Fibroblast of lung (primary cell): ENCODE measurements at places on chromosomes 1 and 21. TPM values are rescaled to one million over a fixed set of nuclear protein-coding genes. Genes with fewer than 3 reads are reported as not detected.

DNA sequence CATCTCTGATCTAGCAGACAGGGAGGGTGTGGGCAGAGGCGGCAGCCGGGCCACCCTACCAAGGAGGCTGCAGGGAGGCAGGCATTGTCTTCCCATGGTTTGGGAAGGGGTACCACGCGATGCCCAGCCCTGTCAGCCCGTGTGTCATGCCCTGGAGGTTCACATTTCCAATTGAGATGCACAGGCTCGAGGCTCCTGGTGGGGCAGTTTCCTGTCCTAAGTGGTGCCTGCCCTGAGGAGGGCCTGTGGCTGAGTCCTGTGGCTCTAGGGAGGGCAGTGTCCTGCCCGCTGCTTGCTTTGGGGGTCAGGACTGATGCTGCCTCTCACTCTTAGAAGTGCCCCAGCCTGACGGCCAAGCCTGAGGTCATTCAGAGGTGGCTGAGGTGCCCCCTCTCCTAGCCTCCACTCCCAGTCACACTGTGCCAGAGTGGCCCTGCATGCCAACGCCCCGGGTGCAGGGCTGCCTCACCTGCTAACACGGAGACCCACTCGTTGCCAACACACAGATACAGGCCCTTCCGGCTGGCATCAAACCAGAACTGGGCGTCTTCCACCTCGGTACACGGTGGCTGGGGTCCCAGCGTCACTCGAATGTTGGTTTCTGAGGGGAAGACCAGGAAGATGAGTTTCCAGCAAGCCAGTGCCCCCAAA is 11.9 kb downstream of the KRTAP10-1 start:
- no peak for DNase-seq

The BEND5 gene
- 0.77 TPM in 1 of 2 replicates, not detected in the other for total RNA-seq

The TRABD2B gene
- total RNA-seq: under 0.01 TPM in 2 replicates

The SPRR2F gene
- not detected in 2 replicates for total RNA-seq

- DNase-seq: no peak
Measured at GRCh38 chr1:40664791-40665190, 691 bp downstream of the RIMS3 start.

- DNase-seq: no peak
Measured at GRCh38 chr1:167710836-167711235, 10.9 kb upstream of the MPZL1 start.

The RXFP4 gene
- total RNA-seq: not detected in 2 replicates

- DNase-seq: peak; percentile 81
Measured at GRCh38 chr1:44676484-44677200, 2.1 kb downstream of the ARMH1 start.

DNA sequence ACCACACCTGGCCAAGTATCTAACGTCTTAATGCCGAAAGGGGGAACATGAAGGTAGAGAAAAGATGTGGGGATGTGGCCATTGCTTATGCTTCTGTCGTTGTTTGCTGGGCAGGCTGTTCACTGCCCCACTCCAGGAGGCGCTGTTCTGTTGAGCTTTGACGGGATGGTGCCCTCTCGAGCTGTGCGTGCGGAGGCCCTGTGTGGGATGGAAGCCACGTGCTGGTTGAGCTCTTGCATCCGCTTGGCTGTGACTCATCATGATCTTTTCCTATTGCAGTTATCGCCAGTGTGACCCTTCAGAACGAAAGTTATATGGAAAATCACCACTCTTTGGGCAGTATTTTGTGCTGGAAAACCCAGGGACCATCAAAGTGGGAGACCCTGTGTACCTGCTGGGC is 26.3 kb downstream of the MTARC1 start:
- DNase-seq: no peak

- peak; percentile 72 for DNase-seq
Measured at GRCh38 chr1:41876576-41877445, 41.9 kb downstream of the HIVEP3 start.

DNA sequence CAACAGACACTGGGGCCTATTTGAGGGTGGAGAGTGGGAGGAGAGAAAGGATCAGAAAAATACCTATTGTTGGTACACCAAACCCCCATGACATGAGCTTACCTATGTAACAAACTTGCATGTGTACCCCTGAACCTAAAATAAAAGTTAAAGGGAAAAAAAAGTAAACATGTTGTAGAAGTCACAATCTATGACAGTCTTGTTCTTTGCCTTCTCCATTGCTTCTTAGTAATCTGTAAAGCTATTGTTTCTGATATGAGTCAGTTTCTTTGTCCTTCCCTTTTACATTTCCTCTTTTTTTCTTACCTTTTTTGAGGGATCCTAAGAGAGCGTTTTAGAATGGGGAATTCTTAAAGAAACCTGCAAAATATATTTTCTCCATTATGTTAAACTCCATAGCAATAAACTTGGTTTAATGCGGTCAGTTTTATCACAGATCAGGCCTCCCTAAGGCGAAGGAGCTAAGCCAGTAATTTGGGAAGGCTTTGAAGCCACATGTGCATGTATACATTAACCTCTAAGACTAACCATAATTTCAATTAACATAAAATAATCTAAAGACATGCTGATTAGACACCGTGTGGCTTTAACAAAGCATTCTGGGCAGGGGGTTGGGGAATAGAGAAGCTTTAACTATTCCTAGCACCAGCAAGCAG is 77.8 kb upstream of the C1orf105 start:
- DNase-seq: peak; percentile 33

DNA sequence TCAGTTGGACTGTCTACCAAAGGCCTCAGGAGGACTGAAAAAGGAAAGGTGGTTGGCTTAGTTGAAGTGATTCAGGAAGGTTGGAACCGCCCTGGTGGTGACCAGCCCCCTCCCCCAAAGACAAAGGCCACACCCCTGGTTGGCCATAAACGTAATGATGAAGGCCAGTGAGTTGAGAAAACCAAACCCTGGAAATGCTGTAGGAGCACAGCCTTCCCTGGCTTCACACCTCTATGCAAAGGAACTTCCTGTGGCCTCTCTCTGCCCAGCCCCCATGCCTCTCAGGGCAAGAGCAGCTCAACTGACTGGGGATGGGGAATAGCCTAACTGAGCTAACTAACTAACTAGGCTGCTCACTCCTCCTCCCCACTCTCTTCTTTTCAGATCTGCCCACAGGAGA is 90.4 kb downstream of the NPHP4 start:
- no peak for DNase-seq

The ASCL5 gene
- total RNA-seq: under 0.01 TPM in 1 of 2 replicates, not detected in the other
